Mesothelial cell of epicardium (in vitro differentiated cells): ENCODE measurements at places on chromosomes 7 and 10. TPM values are rescaled to one million over a fixed set of nuclear protein-coding genes. Genes with fewer than 3 reads are reported as not detected.

- DNase-seq: no peak
Measured at GRCh38 chr7:22355620-22356009, 1.3 kb downstream of the RAPGEF5 start.

- DNase-seq: no peak
Measured at GRCh38 chr10:29050081-29050480, 238.8 kb upstream of the LYZL1 start.

DNA sequence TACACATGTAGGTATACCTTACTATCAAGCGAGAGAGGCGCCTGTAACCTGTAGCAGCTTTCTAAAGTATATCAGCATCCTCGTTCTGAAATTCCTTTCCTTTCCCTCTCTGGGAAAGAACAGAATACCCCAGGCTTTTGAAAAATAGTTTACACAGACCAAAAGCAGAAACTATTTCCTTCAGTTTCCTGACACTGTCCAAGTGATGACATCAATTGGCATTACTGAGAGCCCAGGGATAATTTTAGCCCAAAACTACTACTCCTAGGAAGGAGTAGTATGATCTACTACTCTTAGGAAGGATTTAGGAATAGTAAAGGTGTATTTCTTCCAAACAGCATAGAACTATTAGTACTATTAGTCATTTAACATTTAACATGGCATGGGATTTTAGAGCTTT is 6.0 kb downstream of the GNG11 start:
- no peak for DNase-seq

DNA sequence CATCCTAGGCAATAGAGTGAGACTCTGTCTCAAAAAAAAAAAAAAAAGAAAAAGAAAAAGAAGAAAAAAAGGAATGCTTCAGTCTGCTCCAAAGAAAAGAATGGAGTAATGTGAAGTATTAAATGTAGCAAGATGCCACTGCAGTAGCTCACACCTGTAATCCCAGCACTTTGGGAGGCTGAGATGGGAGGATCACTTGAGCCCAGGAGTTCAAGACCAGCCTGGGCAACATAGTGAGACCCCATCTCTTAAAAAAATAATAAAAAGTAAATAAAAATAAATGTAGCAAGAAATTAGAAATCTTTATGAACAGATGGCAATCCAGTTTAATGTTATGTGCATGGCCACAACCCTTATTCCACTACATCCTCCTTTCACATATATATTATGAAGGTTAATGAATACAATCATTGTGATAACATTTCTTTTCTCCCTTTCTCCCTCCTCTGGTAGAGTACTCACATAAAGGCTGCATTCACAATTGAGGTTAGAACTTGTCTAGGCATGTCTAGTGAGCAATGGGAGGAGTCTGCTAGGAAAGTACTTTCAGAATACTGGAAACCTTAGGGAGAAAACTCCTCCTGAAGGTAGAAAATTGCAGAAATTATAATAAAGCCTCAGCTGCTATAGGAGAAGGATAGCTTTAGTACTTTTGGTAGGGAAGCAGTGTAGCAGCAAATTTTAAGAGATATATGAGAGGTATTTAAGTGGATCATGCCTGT is 20.4 kb downstream of the KLLN start:
- DNase-seq: no peak

DNA sequence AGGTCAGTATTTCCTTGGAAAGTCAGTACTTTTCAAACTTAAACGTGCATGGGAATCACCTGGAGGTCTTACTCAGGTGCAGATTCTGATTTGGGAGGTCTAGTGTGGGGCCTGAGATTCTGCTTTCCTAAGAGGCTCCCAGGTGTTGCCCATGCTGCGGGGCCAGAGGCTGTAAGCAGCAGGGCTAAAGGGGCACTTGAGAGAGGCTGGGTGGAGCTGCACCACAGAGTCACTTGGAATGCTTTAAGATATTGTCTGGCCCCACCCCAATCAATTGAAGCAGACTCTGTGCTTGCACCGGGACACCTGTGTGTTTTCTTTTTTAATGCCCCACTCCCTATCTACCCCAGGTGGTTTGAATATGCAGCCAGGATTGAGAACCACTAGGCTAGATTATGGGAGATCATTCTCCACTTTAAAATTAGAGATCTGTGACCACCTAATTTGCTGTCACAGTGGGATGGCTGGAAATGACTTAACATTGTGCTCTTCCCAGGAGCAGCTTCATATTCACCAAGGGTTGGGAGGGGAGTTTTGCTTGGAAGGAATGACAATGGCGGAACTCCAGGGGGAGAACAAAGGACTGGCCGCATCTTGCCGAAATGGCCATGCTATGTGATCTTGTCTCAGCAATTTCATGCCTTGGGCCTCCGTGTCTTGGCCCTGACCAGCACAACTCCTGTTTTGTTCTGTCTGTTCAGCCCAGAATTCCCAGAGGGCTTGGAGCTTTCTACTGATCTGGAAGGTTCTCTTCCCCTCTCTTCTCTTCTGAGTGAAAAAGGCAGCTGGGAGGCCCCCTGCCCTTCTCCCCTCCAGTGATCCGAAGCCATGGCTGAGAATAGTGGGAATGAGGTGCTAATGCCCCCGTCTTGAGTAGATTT is 80.2 kb downstream of the FAM241B start:
- DNase-seq: no peak

DNA sequence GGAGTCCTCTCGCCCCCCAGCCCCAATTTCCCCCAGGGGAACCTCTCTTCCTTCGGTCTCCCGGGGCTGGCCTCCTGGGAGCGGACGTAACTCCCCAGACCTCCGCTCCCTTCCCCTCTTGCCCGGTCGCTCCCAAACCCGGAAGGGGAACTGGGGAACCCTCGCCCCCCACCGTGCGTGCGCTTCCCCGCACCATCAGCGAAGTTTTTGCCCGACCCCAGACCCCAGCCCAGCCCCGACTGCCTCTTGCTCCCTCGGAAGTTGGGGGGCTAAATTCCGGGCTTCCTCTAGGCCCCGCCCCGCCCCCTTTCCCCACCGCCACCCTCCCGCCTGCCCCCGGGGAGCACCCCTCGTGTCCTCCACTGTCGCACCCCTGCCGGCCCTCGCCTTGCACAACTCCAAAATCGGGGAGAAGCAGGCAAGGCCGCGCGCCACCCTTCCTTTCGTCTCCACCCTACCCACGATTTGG is 436 bp downstream of the GNB2 start:
- no peak for DNase-seq

GRCh38 chr10:99529591-99530107 is 3.1 kb upstream of the NKX2-3 start:
- DNase-seq: no peak

DNA sequence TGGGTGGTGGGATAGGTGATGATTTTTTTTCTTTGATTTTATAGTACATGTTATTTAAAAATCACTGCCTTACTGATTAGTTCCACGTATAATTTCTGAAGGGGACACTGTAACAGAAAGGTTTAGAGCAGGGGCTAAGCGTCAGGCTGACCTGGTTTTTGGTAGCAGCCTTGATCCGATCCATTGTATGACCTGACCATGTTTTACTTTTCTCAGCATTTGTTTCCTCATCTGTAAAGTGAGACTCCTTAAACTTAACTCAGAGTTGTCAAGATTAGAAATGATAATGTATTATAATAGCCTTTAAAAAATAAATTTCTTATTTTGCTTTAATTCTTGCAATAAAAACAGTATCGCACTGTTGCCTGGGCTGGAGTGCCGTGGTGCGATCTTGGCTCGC is 23.6 kb downstream of the INPP5F start:
- no peak for DNase-seq

GLI3 gene
- 122 to 126 TPM (median 122 TPM) in 3 replicates for total RNA-seq

RNF32 gene
- total RNA-seq: 0.59 to 1.5 TPM (median 1.4 TPM) in 3 replicates
